Thoracic aorta (tissue), 2 donors: ENCODE measurements at places on chromosomes 16 and 17.

GRCh38 chr16:47687694-47688093, 226.6 kb downstream of the PHKB start:
- DNase-seq, result no peak

GRCh38 chr16:88977018-88977811, at the start of gene CBFA2T3:
CBFA2T3 (minus strand) TSS chr16:88977207; CDS start chr16:88976807, 400 bp downstream.
- no peak for DNase-seq

GRCh38 chr17:62693616-62694409, 66.3 kb downstream of the MRC2 start:
- no peak for DNase-seq

GRCh38 chr17:34299956-34300577, 14.5 kb downstream of the CCL11 start:
- no peak for DNase-seq

DNA sequence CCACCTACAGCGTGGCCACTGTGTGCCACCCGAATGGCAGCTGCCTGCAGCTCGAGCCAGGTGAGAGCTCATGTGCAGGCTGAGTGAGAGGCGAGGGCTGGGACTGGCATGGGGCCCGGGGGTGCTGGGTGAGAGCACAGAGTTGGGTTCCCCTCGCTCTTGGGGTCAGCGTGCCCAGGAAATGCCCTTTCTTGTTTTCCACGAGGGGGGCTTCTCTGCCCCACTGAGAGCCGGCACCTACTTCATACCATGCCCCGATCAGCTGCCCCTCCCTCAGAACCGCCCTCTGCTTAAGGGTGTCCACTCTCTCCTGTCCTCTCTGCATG, 10.1 kb downstream of the ACE start:
- no peak for DNase-seq

- DNase-seq, result no peak
Measured at GRCh38 chr17:18377437-18378204, at the start of gene EVPLL. EVPLL (plus strand) TSS chr17:18377778; CDS start chr17:18380938, 3,160 bp downstream.

GRCh38 chr16:87192452-87193073, 124.6 kb downstream of the C16orf95 start:
- no peak for DNase-seq

DNA sequence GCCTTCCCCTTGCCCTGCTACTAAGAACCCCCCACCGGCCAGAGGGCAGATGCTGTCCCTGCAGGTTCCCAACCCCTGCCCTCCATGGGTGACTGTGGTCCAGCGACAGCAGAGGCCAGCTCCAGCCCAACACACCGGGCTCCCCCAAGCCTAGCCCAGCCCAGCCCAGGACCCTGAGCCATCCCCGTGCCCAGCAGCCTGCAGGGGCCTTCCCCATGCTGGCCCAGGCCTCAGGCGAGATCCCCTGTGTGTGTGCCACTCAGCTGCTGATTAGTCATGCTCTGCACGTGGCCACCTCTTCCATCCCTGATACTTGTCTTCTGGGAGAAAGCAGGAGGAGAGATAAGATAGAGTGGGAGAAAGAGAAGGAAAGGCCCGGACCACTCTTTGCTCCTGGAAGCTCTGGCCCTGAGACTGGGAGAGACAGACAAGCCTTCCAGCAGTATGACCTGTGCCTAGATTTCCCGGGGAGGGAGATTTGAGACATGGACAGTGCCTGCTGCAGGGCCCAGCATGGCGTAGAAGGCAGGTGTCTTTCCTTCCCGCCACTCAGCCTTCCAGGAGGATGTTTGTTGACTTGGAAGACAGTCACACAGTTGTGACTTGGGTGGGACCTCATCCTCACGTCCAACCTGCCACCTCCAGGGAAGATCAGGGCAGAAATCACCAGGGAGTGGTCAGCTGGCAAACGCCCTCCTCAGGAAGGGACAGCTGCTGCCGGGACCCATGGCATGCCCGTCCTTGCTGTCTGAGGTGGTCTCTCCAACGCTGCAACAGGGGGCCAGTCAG, 41.3 kb upstream of the RASD1 start:
- no peak for DNase-seq

- DNase-seq, result no peak
Measured at GRCh38 chr16:56389554-56389953, 35.8 kb downstream of the AMFR start.

GRCh38 chr16:10880594-10881452, 3.8 kb downstream of the CIITA start:
- no peak for DNase-seq

DNA sequence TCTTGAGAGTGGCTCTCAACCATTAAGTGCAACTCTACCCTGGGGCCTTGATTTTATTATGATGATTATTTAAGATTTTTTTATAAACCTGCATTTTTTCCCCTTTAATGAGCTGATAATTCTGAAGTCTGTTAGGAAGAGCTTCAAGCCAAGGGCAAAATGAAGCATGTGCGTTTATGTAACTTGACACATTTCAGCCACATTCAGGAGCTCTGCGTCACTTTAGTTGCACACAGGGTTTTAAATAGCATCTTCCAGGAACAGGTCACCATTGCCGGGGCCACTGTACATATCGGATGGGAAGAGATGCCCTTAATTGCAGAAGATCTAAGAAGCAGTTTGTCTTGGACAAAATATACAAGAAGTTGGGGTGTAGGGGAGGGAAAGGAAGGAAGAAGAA, 89.6 kb downstream of the BMERB1 start:
- DNase-seq, result no peak

DNA sequence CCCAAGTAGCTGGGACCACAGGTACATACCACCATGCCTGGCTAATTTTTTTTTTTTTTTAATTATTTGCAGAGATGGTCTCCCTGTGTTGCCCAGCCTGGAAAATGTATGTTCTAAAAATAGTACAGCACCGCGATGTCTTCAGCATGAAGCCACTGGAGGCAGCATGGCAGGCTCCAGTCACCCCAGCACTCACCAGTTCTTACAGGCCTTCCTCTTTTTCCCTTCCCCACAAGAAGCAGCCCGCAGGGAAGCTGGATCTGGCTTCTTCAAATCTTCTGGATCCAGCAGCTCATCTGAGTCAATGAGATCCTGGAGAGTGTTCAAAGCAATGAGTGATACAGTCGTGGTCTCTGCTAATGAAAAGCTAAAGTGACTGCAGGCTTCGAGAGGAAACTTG, 16.2 kb downstream of the CIAPIN1 start:
- no peak for DNase-seq

DNA sequence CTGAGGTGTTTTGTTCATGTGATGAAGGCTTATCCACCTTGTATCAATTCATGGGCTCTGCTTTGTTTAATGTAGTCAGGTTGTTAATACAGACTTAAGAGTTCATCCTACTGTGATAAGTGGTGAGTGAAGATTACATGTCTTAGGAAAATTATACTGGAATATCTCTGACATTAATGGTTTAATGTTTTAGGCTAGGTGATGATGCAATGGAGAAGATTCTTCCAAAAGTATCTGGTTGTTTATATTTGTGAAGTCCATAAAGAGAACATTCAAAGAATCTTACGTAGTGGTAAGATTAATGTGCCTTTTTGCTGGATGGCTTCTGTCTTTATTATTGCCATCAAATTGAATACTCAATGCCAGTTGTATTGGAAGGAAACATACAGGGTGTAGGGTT, 236.4 kb downstream of the BCAS3 start:
- DNase-seq, result no peak

GRCh38 chr17:16255481-16255921, 38.5 kb downstream of the PIGL start:
- peak; percentile 15 for DNase-seq

- DNase-seq, result no peak
Measured at GRCh38 chr17:16442594-16443510, 27.5 kb downstream of the TRPV2 start.

DNA sequence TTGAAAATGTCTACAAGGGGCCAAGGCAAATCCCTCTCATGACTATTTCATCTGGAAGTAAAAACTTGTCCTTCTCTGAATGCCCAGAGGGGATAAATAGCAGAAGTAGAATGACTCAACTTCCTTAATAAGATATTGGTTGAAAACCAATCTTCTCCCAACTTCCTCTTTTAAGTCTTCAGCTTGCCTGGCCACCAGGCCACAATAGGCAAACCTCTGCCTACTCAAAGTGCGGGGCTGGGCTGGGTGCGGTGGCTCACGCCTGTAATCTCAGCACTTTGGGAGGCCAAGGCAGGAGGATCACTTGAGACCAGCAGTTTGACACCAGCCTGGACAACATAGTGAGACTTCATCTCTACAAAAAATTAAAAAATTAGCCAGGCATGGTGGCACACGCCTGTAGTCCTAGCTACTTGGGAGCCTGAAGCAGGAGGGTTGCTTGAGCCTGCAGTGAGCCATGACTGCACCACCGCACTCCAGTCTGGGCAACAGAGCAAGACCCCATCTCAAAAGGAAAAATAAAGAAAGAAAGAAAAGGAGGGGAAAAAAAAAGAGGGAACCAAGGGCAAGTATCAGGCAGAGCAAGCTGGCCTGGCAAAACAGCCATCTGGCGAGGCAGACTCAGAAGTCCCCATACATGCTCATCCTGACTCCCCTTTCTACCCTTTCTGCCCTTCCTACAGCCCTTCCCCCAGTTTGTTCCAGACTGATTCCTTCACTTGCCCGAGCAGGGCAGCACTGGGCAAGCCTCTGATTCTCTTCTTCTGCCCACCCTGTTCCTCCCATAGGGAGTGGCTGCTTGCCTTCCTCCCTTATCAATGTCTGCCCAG, 20.6 kb downstream of the MAP3K14 start:
- no peak for DNase-seq

GRCh38 chr16:588889-589657, 793 bp upstream of the RAB40C start:
- DNase-seq, result peak; percentile 84

- no peak for DNase-seq
Measured at GRCh38 chr17:42676424-42677011, at the start of gene PLEKHH3. PLEKHH3 (minus strand) TSS chr17:42676994; CDS start chr17:42676563, 431 bp downstream.

GRCh38 chr17:71494062-71494855, 626.6 kb upstream of the SOX9 start:
- no peak for DNase-seq

GRCh38 chr17:66330646-66331037, 28.2 kb downstream of the PRKCA start:
- no peak for DNase-seq

- DNase-seq, result no peak
Measured at GRCh38 chr16:72639494-72639893, 408.4 kb downstream of the ZFHX3 start.

DNA sequence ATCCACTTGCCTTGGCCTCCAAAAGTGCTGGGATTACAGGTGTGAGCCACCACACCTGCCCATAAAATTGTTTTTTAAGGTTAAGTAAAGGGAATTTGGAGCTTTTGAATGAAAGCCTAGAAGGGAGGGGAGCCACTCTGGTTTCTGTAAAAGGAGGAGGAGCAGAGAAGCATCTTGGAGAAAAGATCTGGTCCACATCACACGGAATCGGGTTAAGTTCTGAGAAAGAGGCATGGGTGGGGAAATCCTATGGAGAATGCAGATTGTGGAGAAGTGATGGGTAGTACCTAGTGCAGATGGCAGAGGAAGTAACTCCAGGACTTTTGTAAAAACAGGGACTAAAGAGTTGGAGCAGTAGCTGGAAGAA, 18.3 kb upstream of the CEP112 start:
- DNase-seq, result no peak

GRCh38 chr16:5036228-5037156, 2.8 kb upstream of the NAGPA start:
- no peak for DNase-seq
